DND-41 (cell line): ENCODE measurements at places on chromosomes 4 and X.

DNA sequence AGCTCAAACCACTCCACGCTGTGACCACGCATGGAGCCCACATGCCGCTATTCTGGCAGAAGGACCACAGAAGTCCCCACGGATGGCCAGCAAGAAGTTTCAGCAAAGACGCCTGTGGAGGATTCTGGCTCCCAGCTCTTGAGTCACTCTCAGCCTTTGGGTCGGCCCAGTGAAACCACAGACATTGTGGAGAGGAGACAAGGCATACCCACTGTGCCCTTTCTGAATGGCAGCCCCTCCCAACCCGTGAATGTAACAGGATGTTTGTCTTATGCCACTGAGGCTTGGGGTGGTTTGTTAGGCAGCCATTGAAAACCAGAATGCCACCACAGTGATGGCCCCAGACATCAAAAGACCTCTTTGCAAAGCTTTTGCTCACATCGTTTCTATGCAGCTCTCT, 42.7 kb downstream of the ABLIM2 start:
- peak; percentile 18 for DNase-seq

DNA sequence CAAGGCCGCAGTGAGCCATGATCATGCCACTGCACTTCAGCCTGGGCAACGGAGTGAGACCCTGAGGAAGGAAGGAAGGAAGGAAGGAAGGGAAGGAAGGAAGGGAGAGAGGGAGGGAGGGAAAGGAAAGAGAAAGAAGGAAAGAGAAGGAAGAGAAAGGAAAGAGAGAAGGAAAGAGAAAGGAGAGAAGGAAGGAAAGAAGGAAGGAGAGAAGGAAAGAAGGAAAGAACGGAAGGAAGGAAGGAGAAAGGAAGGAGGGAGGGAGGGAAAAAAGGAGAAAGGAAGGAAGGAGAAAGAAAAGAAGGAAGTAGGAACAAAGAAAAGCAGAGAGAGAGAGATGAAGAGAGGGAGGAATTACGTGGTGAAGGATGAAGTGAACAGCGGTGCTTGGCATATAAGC, 30.4 kb downstream of the PRPS1 start:
- DNase-seq: no peak

DNA sequence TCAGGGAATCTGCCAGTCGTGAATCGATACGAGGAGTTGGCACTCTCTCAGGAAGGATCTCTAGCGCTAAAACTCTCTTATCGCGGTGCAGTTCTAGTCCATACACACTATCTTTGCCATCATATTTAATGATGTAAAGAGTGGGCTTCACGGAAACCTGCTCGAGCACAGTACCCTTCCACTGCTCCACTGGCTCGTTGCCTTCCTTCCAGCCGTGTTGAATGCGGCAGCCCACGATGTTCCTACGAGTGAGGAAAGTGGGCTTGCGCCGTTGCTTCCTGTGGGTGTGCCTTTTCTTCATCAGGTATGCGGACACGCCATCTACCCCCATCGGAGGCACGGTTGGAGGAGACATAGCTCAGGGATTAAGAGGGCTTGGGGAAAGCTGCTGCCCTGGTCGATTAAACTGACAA, 661 bp downstream of the SPIN4 start:
- peak; percentile 47 for DNase-seq

DNA sequence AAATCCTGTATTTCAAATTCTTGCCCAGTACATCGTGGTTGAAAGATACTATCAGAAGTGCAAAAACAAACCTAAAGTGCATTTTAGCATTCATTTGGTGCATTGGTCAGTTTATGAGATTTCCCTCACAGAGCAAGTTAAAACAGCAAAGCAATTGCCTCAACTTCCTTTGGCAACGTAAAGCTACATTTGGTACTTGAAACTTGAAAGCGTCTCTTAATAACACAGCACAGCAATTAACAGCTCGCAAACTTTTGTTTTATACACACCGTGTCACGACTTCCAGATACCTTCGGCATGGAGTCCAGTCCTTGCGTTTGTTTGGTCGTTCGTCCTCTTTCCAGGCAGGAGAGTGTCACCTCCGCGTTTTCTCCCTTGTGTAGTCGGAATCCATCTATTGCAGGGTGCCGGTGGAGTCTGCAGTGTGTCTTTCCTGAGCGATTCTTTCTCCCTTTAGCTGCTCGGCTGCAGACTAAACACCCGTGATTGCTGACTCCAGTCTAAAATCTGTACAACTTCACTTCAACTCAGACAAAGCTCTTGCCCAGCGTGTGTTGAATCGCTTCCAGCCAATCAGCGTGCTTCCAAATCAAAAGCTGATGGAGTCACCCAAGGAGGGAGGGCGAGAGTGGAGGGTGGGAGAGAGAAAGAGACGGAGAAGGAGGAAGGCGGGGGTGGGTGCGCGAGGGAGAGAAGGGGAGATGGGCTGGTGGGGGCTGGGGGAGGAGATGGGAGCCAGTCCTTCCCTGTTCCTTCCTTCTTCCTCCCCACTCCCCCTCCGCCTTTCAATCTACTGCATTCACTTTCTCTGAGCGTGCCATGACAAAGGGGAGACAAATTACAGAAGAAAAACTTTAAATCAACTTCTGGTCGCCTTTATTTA, at the start of gene PCDH18:
Gene PCDH18, minus strand, starts transcription at position 509 of the 883 bp plus-strand sequence. Its CDS starts 406 bp downstream, at position 103.
- no peak for DNase-seq

DNA sequence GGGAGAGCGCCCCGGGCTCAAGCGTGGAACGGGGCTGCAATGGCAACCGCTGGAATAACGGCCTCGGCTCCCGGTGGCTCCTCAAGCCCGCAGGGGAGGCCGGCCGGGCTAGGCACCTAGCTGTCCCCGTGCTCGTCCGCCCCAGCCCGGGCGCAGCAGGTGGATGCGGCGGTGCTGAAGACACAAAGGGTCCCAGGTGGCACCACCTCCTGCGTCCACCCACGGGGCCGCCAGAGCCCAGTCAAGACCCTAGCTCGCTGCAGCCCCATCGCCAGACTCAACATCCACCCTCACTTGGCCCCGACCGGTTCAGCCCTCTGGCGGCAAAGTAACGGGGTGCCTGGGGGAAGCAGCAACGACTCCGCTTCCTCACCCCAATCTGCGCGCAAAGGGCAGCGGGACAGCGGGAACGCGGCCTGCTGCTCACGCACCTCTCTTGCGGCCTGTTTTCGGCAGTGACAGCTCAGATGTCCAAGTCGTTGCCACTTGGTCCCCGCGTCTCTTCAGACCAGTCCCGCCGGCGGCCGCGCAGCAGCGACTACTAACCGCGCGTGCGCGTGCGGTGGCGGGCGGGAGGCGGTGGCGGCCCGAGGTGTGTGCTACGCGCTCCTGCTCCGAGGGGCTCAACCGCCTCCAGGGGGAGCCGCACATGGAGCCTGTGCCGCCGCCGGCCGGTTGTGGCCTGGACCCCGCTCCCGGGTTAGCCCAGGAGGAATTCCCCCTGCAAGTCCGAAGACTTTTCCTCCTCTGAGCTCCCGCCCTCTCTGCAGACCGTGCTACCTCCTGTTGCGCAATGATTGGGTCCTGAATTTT, at the start of gene CLGN:
Gene CLGN, minus strand, starts transcription at position 543 of the 813 bp plus-strand sequence. CDS start 14,570 bp downstream, outside the sequence.
- peak; percentile 69 for DNase-seq
